Endothelial cell of umbilical vein (primary cell): ENCODE measurements at places on chromosomes 5 and 9. TPM values are rescaled to one million over a fixed set of nuclear protein-coding genes. Genes with fewer than 3 reads are reported as not detected.

TAL2 gene
- total RNA-seq: not detected in 2 replicates

DNA sequence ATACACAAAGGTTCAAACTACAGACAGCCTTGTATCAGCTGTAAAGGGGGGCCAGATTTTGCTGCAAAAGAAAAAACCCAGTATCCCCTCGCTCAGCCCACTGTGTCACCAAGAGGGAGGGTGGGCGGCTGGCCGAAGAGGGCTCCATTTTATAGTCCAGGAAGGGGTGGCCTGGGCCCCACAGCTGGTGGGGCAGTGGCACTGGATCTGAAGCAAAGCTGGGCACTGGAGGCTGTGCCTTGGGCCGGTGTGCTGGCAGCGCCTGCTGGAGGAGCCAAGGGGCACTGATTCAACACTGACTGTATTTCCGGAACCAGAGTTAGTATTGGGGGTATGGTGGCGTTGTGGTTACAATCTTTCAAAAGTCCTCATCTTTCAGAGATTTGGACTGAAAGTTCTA, 9.1 kb downstream of the BRD3 start:
- DNase-seq: peak; percentile 25

DNA sequence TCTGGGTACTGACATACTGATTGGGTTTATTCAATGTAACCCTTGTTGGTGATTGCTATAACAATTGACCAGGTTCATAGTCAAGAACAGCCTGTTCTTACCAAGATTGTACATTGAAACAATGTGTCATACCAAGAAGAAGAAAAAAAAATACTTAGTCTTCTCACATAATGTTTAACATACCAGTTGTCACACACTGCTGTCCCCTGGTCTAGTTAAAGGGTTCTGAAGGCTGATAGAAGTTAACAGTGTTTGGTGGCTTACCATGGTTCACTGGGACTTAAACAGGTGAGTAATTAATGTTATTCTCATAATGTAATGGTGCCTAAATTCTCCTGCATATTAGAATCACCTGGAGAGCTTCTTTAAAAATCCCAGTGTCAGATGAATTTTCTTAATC, 18.5 kb upstream of the CDC42SE2 start:
- DNase-seq: no peak

GRCh38 chr5:65480306-65480865, 1.3 kb downstream of the ADAMTS6 start:
- DNase-seq: peak; percentile 91

PRRT1B gene
- not detected in 2 replicates for total RNA-seq

NADK2 gene
- 18.2 and 20.3 TPM in 2 replicates for total RNA-seq

- no peak for DNase-seq
Measured at GRCh38 chr5:150613991-150614660, 26.3 kb upstream of the SYNPO start.

GRCh38 chr5:158801268-158801667, 298.4 kb downstream of the EBF1 start:
- no peak for DNase-seq

- DNase-seq: no peak
Measured at GRCh38 chr9:35650341-35651158, at the start of gene SIT1. Gene SIT1, minus strand, starts transcription at chr9:35650931. Its CDS starts 78 bp downstream, at chr9:35650853.

FKTN gene
- 13.2 and 14.4 TPM in 2 replicates for total RNA-seq

PTGES2 gene
- total RNA-seq: 64.2 and 69.6 TPM in 2 replicates

DNA sequence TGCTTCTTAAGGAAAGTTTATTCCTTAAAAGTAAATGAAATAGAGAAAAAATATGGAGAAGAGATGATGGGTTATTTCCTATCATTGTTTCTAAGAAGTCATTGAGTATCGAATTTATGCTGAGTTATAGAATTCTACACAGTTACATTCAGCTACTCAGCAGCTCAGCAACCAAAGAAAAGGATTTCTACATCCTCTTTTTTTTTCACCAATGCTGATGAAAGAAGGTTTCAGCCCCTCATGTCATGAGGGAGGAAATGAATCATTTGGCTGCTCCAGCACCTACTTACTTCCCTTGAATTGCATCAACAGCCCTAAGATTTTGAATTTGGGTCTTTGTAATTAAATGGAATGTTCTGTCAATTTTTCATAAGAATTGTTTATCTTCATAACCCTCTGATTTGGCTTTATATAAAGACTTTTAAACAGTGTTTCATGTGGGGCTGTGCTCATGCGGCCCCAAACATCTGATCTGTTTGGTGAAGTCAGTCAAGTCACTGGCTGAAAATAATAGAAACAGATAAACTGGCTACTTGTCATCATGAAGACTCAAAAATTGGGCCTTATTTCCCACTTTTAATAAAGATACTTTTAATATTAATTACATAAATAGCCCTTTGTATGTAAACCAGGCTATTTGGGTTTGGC, 18.5 kb upstream of the SNX2 start:
- DNase-seq: peak; percentile 83

KIF4B gene
- 0.14 and 0.44 TPM in 2 replicates for total RNA-seq

ERCC8 gene
- 10.4 and 12.8 TPM in 2 replicates for total RNA-seq

DNA sequence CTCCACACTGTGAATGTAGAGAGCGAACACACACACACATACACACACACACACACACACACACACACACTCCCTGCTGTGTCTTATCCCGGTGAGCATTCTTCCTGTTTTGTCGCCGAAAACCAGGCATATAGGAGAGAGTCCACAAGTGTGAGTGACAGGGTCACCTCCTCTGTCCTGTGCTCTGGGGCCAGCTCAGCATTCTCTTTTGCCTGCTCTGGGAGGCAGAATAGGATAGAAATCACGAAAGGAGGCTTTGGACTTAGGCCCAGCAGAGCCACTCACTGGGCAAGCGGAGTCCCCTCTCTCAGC, 3.0 kb downstream of the LAMC3 start:
- no peak for DNase-seq

ZBED3 gene
- 11.8 and 16.0 TPM in 2 replicates for total RNA-seq

DNA sequence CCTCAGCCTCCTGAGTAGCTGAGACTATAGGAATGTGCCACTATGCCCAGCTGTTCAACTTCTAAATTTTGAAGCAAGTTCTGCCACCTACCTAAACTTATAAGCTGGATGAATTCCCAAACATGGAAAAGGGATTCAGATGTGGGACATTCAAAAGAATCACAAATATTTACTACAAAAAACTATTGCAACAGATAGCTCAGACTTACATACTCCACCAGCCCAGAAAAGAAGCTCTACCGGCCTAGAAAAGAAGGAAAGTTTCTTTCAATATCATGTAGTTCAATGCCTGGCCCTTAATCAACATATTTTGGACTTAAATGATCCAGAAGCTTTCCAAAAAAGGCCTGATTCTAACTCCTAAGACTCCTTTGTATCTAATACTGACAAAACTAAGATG, 23.8 kb downstream of the SH3RF2 start:
- DNase-seq: no peak

IFNW1 gene
- not detected in 2 replicates for total RNA-seq

- no peak for DNase-seq
Measured at GRCh38 chr5:38509185-38509584, 47.3 kb downstream of the LIFR start.

GRCh38 chr5:29263915-29264351, 1929.6 kb upstream of the CDH6 start:
- no peak for DNase-seq

DNA sequence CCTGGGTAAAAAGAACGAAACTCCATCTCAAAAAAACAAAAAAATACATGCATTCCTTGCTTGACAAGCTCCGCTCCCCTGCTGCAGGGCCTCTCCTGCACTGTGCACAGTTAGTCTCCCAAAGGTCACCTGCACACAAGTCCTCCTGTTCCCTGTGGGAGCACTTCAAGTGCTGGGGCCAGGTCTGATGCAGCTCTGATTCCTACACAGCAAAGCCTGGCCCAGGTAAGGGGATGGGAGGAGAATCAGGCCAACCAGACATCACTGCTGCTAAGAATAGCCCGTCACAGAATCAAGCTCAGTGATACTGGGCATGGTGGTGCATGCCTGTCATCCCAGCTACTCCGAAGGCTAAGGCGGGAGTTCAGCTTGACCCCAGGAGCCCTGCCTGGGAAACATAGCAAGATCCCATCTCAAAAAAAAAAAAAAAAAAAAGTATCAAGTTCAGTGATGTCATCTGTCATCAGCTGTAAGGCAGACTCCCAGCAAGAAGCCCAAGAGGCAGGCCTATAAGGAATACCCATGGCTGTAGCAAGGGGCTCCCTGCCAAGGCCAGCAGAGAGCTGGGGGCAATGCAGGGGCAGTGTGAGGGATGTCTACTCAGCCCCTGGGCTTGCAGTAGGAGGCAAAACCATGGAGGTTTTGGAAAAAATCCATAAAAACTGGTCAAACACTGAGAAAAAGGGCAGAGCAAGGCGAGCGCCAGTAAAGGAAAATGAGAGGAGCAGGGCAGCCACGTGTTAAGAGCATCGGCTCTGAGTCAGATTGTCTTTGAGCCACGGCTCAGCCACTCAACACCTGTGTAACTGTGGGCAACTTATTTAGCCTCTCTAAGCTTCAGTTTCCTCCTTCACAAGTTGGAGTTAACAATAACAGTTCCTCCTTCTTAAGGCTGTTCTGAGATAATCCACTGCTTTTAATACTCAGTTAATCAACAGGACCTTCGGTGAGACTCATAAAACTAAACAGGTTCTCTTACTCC, 3.2 kb downstream of the TPM2 start:
- DNase-seq: no peak

GRCh38 chr9:77498891-77499290, 149.2 kb downstream of the GNA14 start:
- DNase-seq: no peak

DNA sequence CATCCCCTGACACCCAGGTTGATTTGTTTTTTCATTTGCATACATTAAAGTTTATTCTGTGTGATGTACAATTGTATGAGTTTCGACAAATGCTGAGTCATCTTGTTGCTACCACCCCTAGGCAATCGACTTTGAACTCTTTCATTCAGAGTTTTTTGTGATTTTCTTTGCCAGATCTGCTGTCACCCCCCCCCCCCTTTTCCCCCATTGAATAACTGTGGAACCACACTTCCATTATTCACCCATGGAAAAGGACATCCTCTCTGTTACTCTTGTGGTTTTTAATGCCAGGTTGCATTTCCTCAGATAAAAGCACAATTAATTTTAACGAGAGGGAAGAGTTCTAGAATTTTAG, 13.7 kb upstream of the FAM120AOS start:
- no peak for DNase-seq

FBLL1 gene
- total RNA-seq: 0.44 and 0.48 TPM in 2 replicates

DNA sequence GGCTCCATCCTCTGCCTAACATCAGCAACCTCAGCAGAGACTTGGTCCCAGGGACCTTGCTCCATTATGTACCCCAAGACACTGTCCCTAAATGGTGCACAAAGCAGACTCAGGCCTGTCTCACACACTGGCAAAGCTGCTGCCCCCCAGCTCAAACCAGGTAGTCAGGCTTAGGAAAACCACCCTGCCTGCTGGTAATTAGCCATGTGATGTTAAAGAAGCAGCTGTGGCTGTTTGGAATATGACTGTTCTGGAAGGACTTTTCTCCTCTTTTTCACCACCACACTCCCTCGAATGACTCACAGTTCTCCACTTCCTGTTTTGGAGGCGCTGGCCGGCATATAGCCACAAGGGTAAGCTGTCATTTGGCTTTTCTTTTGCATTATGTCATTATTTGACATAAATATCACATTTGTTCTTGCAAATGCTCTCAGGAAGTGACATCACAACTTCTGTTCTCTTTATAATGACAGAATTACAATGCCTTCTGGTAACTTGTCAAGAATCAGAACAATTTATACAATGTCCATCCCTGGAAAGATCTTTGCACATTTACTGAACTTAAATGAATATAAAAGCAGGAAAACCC, 113.9 kb downstream of the SUSD1 start:
- DNase-seq: peak; percentile 98

CDHR2 gene
- total RNA-seq: not detected in 2 replicates

OLFML2A gene
- 0.32 and 1.1 TPM in 2 replicates for total RNA-seq

DNA sequence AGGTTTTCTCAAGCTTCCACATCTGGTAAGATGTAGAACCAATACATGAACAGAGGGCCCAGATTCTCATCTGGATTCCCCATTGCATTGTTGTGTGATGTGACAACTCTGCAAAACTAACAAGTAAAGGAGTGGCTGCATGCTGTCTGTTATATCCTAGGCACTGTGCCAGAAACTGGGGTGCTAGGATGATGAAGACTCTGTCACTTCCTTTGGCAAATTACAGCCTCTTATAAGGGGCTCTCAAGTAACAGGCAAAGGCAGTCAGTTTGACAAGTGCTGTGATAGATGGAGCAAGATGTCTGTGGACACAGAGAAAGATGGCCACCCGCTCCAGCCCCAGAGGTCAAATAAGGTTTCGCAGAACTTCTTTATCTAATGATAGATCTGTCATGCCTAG, 115.7 kb downstream of the PAPPA start:
- DNase-seq: peak; percentile 11

- DNase-seq: no peak
Measured at GRCh38 chr5:69265931-69266330, 31.2 kb downstream of the CDK7 start.

NUTM2G gene
- not detected in 2 replicates for total RNA-seq

OTULINL gene
- 0.37 and 0.42 TPM in 2 replicates for total RNA-seq

DNA sequence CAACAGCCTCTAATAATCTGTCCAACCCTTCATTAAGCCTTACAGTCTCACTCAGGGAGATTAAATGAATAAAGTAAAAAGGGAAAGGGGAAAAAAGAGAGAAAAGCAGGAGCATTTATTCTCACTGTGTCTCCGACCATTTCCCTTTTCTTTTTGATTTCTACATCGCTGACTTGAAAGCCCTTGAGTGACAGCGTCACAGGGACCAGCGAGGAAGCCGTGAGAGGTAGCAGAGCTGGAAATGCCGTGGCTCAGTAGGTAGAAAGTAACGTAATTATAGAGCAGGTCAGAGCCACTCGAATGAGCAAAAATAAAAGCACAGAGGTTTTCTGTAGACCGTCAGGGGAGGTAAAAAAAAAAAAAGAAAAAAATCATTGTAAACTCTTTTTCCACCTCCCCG, 52.4 kb downstream of the ASS1 start:
- DNase-seq: no peak

- no peak for DNase-seq
Measured at GRCh38 chr5:127431977-127432585, 85.4 kb upstream of the PRRC1 start.

DNA sequence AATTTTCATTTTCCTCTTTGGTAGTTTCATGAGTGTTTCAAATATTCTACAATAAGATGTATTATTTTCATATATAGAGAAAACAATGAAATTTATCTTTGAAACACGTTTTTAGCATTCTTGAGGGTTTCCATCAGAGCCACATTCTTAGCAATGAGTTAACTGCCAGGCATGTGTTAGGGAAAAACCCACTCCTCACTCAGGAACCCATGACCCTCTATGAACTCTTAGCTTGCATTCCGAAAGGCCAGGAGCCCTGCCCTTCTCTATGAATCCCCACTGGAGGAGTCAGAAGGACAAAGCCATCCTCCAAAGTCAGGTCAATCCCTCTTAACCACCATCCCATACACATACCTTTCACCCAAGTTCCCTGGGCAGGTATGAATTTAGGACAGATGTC, 57.5 kb downstream of the ADAMTS12 start:
- DNase-seq: no peak

- no peak for DNase-seq
Measured at GRCh38 chr5:15574806-15575325, 74.9 kb downstream of the FBXL7 start.

CDH6 gene
- total RNA-seq: 0.35 TPM in 1 of 2 replicates, not detected in the other

- DNase-seq: no peak
Measured at GRCh38 chr5:6472792-6473191, 24.1 kb downstream of the UBE2QL1 start.
